H9 (cell line): ENCODE measurements at places on chromosomes 16 and 17. TPM values are rescaled to one million over a fixed set of nuclear protein-coding genes. Genes with fewer than 3 reads are reported as not detected.

CACNG1 gene
- total RNA-seq, result not detected in 2 replicates

DNA sequence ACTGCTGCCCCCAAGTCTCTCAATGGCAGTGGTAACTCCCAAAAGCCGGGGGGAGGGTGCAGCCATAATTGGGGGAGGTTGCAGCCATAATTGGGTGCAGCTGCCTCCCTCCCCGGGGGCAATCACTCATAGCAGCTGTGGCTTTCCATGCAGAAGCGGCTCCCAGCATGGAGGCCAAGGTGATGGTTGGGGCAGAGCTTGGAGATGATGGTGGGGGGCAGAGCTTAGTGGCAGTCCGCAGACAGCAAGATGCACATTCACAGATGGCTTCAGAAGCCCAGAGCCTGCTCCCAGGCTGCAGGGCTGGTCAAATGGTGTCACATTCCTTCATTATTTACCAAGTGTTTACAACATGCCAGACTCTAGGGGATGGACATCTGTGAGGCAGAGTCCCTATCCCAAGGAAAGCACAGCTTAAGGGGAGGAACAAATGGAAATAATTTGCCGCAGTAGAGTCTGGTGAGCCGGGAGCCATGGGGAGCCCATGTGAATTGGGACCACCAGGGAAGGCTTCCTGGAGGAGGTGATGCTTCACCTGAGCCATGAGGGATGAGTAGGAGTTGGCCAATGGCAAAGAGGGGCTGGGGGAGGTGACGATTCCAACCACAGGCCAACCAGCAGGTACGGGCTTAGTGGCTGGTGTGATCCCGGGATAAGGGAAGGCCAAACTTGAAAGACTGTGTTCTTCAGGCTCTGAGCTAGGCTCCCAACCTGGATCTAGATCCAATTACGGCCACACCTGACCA is 8.1 kb downstream of the DOC2B start:
- DNase-seq, result no peak
- H3K4me3 ChIP-seq, result no peak overlapping the region
- H3K27ac ChIP-seq, result no peak overlapping the region
- H3K27me3 ChIP-seq, result no peaks in the 10 kb centered on the region
- no peaks in the 10 kb centered on the region for H3K36me3 ChIP-seq

GRCh38 chr16:89350701-89351380 is 133.3 kb downstream of the ZNF778 start:
- H3K27me3 ChIP-seq, result no peaks in the 10 kb centered on the region
- no peak overlapping the region for H3K27ac ChIP-seq
- H3K4me3 ChIP-seq, result no peak overlapping the region
- no peak for DNase-seq
- H3K36me3 ChIP-seq, result no peaks in the 10 kb centered on the region
- H3K4me1 ChIP-seq, result peaks cover 11% of the 10 kb centered on the region; the same call in 1 of the 2 replicates

DNA sequence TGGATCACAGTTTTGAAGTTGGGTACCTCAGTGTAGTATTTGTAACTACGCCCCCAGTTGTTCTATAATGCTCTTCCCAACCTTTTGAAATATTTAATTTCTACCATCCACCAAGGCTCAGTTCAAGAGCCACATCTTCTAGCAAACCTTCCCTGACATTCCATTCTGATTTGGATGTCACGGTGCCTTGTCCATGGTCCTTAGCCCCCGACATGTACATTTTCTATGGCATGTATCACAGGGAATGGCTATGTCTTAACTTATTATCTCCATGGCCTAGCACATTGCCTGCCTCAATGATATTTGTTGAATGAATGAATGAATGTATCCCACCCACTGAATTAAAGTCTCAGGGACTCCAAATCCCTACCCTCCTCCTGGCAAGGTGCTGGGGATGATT is 6.4 kb upstream of the KRT28 start:
- H3K36me3 ChIP-seq, result no peaks in the 10 kb centered on the region
- no peak overlapping the region for H3K27ac ChIP-seq
- DNase-seq, result no peak

GRCh38 chr17:33492731-33493265 is 199.7 kb upstream of the ASIC2 start:
- peaks cover 2% of the 10 kb centered on the region; the same call in 1 of the 2 replicates for H3K27me3 ChIP-seq
- H3K4me1 ChIP-seq, result no peaks in the 10 kb centered on the region
- no peak for DNase-seq
- no peak overlapping the region for H3K27ac ChIP-seq
- H3K4me3 ChIP-seq, result no peak overlapping the region

DNA sequence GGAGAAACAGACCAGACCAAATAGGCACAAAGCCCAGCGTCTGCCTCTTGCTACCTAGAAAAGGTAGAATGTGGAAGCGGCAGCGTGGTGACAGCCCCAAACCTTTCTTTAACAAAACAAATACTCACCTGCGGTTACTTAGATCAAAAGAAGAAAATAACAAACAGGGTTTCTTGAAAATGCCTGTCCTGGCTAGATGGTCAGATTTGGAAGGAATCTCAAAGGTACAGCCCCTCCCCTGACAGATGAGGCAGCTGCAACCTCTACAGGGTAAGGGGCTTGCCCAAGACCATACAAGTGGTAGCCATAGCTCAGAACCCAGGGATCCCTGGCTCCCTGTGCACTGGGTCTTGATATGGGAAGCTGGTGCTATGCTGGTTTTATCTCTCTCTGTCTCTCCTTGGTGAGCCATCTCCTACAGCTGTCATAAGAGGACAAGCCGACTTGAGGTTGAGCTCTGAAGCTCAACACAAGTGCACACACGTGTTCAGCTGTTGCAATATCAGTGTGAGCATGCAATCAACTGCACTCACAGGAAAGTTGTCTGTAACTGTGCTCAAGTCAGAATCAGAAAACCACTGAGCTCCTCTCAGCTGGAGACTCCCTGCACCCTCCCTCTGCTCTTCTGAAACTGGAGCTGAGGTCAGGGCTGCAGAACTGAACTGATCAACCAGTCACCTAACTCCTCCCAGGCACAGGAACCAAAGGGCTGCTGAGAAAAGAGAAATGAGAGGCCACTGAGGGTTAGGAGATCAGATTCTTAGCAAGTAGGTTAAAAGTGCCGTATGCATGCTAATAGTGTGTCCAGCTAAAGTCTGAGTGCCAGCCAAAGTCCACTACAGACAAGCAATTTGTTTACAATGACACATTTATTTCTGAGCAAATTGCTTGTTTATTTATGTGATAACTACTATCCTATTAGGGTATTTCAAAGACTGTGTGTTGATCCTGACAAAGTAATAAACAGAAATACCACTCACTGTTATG is 6.1 kb upstream of the RNF157 start:
- DNase-seq, result no peak
- H3K36me3 ChIP-seq, result no peaks in the 10 kb centered on the region
- no peak overlapping the region for H3K27ac ChIP-seq
- H3K4me3 ChIP-seq, result no peak overlapping the region

- H3K4me3 ChIP-seq, result no peak within 1 kb of the TSS
- peaks cover 32% of the 10 kb centered on the region for H3K36me3 ChIP-seq
- H3K27me3 ChIP-seq, result no peaks in the 10 kb centered on the region
- H3K27ac ChIP-seq, result no peak within 1 kb of the TSS
- peak; percentile 86 for DNase-seq
Measured at GRCh38 chr16:3654249-3654991, at the start of gene DNASE1. DNASE1 (plus strand) TSS chr16:3654691; CDS start chr16:3655374, 683 bp downstream.

MYO1D gene
- 19.0 and 21.4 TPM in 2 replicates for total RNA-seq

GRCh38 chr17:10622617-10623485 is 34.3 kb downstream of the MYH3 start:
- H3K4me3 ChIP-seq, result no peak overlapping the region
- no peaks in the 10 kb centered on the region for H3K27me3 ChIP-seq
- H3K4me1 ChIP-seq, result no peaks in the 10 kb centered on the region
- DNase-seq, result no peak
- no peaks in the 10 kb centered on the region for H3K36me3 ChIP-seq

FAAP100 gene
- 54.0 and 54.8 TPM in 2 replicates for total RNA-seq

- DNase-seq, result no peak
- H3K27ac ChIP-seq, result no peak overlapping the region
- H3K4me1 ChIP-seq, result peaks cover 14% of the 10 kb centered on the region
- H3K36me3 ChIP-seq, result no peaks in the 10 kb centered on the region
- no peak overlapping the region for H3K4me3 ChIP-seq
- H3K27me3 ChIP-seq, result no peaks in the 10 kb centered on the region
Measured at GRCh38 chr17:57478478-57479250, 222.3 kb downstream of the MSI2 start.

GRCh38 chr17:4519361-4519788 is 20.7 kb downstream of the SPNS2 start:
- no peak for DNase-seq
- H3K4me3 ChIP-seq, result no peak overlapping the region
- no peaks in the 10 kb centered on the region for H3K4me1 ChIP-seq
- H3K27ac ChIP-seq, result no peak overlapping the region

DNA sequence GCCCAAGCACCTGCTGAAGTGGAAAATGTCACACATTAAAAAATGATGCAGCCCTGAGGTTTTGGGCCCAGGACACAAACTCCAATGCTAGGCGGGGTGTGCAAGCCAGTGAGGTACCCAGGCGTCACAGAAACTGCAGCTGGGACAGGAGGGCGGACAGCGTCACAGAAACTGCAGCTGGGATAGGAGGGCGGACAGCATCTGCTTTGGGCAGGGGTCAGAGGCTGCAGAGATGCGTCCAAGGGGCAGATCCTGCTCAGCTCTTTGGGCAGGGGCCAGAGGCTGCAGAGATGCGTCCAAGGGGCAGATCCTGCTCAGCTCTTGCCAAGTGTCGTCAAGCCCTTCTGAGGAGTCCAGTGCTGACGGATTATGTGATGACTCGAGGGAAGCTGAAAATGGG is 43.9 kb upstream of the RCVRN start:
- no peaks in the 10 kb centered on the region for H3K36me3 ChIP-seq
- no peaks in the 10 kb centered on the region for H3K27me3 ChIP-seq
- no peak overlapping the region for H3K4me3 ChIP-seq
- no peaks in the 10 kb centered on the region for H3K4me1 ChIP-seq

GRCh38 chr17:81128338-81128737 is 37.0 kb upstream of the PVALEF start:
- H3K36me3 ChIP-seq, result no peaks in the 10 kb centered on the region
- no peaks in the 10 kb centered on the region for H3K27me3 ChIP-seq
- H3K4me3 ChIP-seq, result no peak overlapping the region
- no peak for DNase-seq
- H3K27ac ChIP-seq, result no peak overlapping the region

MARVELD3 gene
- total RNA-seq, result 25.2 and 27.0 TPM in 2 replicates

- H3K4me3 ChIP-seq, result no peak overlapping the region
- no peaks in the 10 kb centered on the region for H3K4me1 ChIP-seq
- H3K27ac ChIP-seq, result no peak overlapping the region
- H3K36me3 ChIP-seq, result peaks cover 44% of the 10 kb centered on the region
- DNase-seq, result no peak
Measured at GRCh38 chr16:37511-37910, 15.9 kb downstream of the POLR3K start.

- no peak overlapping the region for H3K27ac ChIP-seq
- H3K4me1 ChIP-seq, result peaks cover 4% of the 10 kb centered on the region; the same call in 1 of the 2 replicates
Measured at GRCh38 chr17:9472094-9472493, 103.5 kb downstream of the STX8 start.

RECQL5 gene
- 40.0 and 40.1 TPM in 2 replicates for total RNA-seq

OR1A1 gene
- not detected in 2 replicates for total RNA-seq

MYH8 gene
- total RNA-seq, result not detected in 2 replicates

GRCh38 chr16:15484662-15485061 is 50.3 kb downstream of the BMERB1 start:
- H3K4me1 ChIP-seq, result no peaks in the 10 kb centered on the region
- H3K27ac ChIP-seq, result no peak overlapping the region
- H3K27me3 ChIP-seq, result no peaks in the 10 kb centered on the region
- no peak overlapping the region for H3K4me3 ChIP-seq
- DNase-seq, result no peak
- no peaks in the 10 kb centered on the region for H3K36me3 ChIP-seq

HES7 gene
- total RNA-seq, result 0.26 and 0.33 TPM in 2 replicates

DNA sequence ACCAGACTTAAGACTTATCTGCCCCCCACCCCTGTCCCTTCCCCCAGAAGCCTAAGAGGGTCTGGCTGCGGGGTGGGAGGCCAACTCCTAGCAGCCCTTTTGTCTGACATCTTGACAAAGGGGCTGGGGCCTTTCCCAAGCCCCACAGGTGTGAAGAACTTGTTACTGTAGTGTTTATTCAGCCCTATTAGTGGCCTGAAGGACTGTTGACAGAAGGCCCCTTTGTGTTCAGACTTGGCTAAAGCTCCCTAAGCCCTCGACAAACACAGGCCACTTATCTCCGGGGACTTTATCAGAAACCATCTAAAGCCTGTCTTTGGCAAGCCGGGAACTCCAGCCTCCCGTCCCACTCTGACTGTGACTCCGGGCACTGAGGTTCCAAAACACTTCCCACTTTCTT is 129.8 kb downstream of the NTN1 start:
- no peak overlapping the region for H3K4me3 ChIP-seq
- H3K36me3 ChIP-seq, result no peaks in the 10 kb centered on the region
- H3K27ac ChIP-seq, result no peak overlapping the region

CORO6 gene
- total RNA-seq, result 2.3 and 2.6 TPM in 2 replicates

GRCh38 chr17:68512960-68513474 is 787 bp downstream of the PRKAR1A start:
- peak overlapping the region; percentile 97 for H3K4me3 ChIP-seq
- H3K27me3 ChIP-seq, result no peaks in the 10 kb centered on the region
- H3K4me1 ChIP-seq, result no peaks in the 10 kb centered on the region; the same call in 1 of the 2 replicates
- DNase-seq, result no peak
- H3K27ac ChIP-seq, result peak overlapping the region; percentile 57

ALOX15B gene
- 0.11 TPM in 1 of 2 replicates, not detected in the other for total RNA-seq

LGALS9B gene
- not detected in 2 replicates for total RNA-seq

- H3K27me3 ChIP-seq, result no peaks in the 10 kb centered on the region; the same call in 1 of the 2 replicates
- H3K4me3 ChIP-seq, result peak overlapping the region; percentile 72
- peak; percentile 86 for DNase-seq
- no peak overlapping the region for H3K27ac ChIP-seq
Measured at GRCh38 chr17:49851387-49852291, 3.8 kb upstream of the TAC4 start.

DNA sequence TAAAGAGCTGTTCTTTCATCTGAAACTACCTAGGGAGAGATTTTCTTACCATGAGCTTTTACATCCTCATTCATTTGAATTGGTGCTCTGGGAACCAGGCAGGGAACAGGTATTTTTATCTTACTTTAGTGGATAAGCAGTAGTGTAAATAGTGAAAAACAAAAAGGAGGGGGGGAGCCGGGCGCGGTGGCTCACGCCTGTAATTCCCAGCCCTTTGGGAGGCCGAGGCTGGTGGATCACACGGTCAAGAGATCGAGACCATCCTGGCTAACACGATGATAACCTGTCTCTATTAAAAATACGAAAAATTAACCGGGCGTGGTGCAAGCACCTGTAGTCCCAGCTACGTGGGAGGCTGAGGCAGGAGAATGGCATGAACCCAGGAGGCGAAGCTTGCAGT is 41.0 kb downstream of the HOXB1 start:
- no peaks in the 10 kb centered on the region for H3K36me3 ChIP-seq
- H3K27ac ChIP-seq, result no peak overlapping the region
- H3K4me1 ChIP-seq, result no peaks in the 10 kb centered on the region; the same call in 1 of the 2 replicates

DNA sequence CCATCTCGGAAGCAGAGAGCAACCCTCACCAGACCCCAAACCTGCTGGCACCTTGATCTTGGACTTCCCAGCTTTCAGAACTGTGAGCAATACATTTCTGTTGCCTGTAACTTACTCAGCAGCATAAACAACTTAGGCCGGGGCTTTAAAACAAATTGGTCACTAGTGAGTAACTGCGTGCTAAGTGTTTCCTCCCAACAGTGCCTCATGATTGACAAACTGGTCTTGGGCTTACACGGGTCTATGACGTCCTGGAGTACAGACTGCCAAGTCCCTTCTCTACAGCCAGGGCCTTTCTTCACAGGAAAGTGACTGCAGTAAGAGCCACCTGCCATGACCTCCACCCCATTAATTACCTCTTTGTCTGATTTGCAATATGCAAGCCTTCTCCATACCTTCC is 136.7 kb downstream of the XYLT1 start:
- no peaks in the 10 kb centered on the region for H3K4me1 ChIP-seq
- DNase-seq, result no peak
- no peak overlapping the region for H3K27ac ChIP-seq
- no peaks in the 10 kb centered on the region for H3K36me3 ChIP-seq

ENGASE gene
- 20.6 and 21.1 TPM in 2 replicates for total RNA-seq

PRSS21 gene
- not detected in 2 replicates for total RNA-seq
